ENCODE measurements at places on chromosomes 16 and 17.

DNA sequence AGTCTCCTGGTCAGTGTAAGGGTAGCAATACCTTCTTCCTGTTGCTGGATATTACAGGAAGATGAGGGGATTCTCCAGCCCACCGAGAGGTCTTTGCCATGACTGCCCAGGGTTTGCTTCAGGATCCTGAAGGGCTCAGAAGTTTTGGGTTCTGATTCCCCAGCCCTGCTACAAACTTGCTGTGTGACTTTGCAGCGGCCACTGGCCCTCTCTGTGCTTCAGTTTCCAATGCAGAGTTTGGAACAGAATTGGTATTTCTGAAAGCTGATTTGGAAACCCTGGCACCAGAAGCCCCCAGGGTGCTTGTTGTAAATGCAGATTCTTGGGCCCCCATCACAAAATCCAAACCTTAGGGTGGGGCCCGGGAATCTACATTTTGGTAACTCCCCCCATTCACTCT is 14.7 kb downstream of the KCNG4 start:
- no peak for DNase-seq

GRCh38 chr16:4733747-4734062 is 366 bp downstream of the ANKS3 start:
- DNase-seq, result peak; percentile 32

- no peak for DNase-seq
Measured at GRCh38 chr17:10208604-10209193, 10.3 kb upstream of the GAS7 start.

DNA sequence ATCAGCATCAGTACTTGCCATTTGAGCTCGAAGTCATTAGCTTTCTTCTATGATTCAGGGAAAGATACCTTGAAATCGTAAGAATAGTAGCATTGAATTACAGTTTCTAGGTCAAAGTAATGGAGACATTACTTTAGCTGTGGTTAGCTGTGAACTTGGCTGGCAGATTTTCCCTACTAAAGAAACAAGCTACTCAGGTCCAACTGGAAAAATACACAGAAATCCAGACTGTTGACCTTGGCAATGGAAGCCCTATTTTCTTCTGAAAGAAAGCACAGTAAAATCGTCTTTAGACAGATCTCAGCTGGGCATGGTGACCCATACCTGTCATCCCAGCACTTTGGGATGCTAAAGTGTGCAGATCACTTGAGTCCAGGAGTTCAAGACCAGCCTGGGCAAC is 13.4 kb upstream of the DNAJA2 start:
- no peak for DNase-seq

GRCh38 chr17:31339906-31340661 is 18.7 kb upstream of the EVI2A start:
- no peak for DNase-seq

GRCh38 chr17:32742681-32743538 is 134.0 kb downstream of the MYO1D start:
- no peak for DNase-seq

DNA sequence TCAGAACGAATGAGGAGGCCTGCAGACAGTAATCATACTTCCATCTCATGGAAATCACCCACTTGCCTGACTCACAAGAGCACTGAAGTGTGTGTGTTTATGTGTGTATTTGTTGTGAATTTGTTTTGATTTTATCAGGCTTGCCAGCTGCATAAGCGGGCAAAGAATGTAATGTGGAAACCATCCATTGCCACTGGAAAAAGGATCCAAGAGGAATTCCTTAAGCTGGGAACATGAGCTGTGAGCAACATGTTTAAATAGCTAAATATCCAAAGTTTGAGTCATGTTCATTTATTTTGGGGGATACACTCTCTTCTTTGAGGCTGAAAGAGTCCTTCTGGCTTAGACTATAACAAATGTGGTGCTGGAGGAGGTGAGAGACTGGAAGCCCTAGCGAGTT is 198.4 kb upstream of the TBX2 start:
- DNase-seq, result no peak

- no peak for DNase-seq
Measured at GRCh38 chr16:80080287-80080851, 460.4 kb upstream of the DYNLRB2 start.

GRCh38 chr17:4267402-4267801 is 3.6 kb upstream of the ANKFY1 start:
- no peak for DNase-seq

- DNase-seq, result no peak
Measured at GRCh38 chr17:19304209-19304608, 58.3 kb downstream of the B9D1 start.

- DNase-seq, result no peak
Measured at GRCh38 chr17:7016418-7016817, 4.0 kb downstream of the RNASEK start.

DNA sequence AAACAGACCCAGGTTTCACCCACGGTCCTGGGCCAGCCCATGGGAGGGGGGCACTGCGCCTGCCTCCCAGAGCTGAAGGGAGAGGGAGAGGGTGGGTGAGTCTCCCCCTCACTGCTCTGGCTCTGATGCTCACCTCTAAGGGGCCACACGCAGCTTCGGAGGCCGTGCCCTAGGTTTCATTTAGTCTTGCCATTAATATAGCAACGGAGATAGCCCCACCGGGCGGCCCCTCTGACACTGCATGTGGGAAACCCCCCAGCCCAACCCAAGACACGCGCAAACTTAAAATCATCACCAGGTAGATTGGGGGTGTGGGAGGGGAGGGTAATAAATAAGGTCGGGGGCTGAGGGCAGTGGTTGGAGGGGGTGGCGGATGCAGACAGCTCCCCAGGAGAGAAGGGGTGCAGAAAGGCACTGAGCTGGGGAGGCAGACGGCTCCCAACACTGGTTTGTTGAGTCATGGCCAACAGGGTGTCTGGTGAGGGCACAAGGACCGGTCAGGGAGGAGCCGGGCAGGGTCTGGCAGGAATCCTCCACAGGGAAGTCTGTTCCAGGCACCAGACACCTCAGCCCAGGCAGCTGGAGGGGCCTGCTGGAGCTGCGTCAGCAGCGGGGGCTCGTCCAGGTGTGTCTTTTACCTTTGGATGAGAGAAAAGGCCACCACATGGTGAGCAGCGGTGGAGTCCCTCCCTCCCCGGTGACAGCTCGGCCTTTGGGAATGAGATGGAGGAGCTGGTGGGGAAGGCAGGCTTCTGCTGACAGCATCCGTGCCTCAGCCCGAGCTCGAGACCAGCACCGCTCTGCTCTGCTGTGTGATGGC is 32.0 kb upstream of the DOC2B start:
- DNase-seq, result no peak

- no peak for DNase-seq
Measured at GRCh38 chr16:28592511-28592910, 4.3 kb downstream of the SULT1A2 start.

DNA sequence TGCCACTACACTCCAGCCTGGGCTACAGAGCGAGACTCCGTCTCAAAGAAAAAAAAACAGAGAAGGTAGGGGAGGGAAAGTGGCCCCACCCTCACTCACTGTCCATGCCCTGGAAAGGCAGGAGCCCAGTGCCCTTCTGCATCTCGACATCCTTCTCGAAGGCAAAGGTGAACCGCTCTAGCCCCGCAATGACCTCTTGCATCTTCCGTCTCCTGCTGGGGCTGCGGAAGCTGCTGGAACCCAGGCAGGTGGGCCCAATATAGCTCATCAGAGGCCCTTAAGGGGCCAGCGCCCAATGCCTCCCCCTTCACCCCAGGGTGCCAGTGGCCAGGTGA is at the start of gene CPSF4L:
Gene CPSF4L, minus strand, starts transcription at position 264 of the 335 bp plus-strand sequence. Its CDS starts 62 bp downstream, at position 202.
- no peak for DNase-seq

DNA sequence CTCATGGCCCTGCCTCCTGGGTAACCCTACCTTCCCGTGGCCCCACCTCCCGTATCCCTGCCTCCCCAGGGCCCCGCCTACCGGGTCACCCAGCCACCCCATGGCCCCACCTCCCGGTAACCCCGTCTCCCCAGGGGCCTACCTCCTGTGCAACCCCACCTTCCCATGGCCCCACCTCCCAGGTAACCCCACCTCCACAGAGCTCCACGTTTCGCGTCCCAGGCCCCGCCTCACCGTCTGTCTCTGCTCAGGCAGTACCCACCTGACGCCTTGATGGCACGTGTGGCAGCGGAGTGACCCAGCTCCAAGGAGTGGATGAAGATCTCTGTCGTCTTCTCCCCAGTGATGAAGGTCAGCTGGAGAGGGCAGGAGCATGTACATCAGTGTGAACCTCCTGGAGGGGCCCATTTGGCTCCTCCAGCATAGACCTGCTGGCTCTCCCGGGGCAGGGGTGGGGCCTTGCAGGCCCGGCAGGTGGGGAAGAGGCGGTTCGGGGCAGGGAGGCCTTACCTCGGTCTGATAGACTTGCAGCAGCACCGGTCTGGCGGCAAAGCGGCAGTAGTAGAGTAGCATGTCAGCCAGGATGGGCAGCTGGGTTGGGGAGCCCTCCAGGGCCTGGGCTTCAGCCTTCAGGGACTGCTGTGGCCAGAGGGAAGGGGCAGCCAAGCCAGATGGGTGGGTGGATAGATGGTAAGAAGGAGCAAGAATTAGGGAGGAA is 18.7 kb upstream of the PIK3R6 start:
- no peak for DNase-seq

DNA sequence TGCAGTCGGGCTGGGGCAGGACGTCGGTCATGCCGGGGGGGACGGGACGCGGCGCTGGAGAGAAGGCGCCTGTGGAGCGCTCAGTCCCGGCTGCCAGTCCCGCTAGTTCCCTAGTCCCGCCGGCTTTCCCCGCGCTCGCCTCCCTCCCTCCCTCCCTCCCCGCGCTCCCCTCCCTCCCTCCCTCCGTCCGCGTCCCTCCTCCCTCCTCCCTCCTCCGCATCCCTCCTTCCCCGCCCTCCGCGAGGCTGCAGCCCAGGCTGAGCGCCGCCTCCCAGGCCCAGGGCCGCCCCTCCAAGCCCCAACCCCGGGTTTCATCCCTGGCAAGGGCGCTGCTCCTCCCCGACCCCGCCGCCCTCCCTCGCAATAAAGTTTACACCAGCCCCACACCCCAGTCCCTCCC is 34.8 kb downstream of the TIMM22 start:
- DNase-seq, result no peak

- DNase-seq, result no peak
Measured at GRCh38 chr16:81070979-81071378, 6.1 kb downstream of the C16orf46 start.

DNA sequence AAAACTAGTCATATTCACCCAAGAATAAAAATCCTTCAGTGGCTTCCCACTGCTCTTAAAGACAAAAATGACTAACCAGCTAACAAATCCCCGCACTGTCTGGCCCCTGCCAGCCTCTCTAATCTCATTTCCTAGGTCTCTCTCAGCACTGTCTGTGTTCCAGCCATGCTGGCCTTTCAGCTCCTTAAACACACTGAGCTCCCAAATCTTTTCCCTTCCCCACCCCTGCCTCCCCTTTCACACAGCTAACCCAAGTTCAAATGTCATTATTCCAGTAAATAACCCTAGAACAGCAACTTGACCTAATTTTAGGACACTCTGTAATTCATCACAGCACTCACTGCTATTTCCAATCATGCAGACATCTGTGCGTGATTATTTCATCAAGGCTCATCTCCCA is 7.8 kb downstream of the SHCBP1 start:
- no peak for DNase-seq

DNA sequence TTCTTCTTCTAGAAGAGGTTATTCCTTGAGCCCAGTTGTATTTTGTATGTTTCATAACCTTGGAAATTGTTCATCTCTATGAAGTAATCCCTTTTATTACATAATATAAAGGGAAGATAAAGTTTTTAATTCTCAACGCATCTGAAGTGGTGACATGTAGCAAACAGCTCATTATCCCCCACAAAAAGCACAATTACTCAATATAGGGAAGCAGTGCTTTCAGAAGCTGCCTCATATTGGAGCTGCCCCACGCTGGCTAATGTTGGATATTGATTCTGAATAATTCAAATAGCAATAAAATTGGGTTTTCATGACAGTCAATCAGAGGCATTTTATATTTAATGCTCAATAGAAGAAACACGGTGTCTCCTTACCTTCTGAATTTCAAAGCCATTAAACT is 604.3 kb upstream of the RBFOX1 start:
- no peak for DNase-seq

DNA sequence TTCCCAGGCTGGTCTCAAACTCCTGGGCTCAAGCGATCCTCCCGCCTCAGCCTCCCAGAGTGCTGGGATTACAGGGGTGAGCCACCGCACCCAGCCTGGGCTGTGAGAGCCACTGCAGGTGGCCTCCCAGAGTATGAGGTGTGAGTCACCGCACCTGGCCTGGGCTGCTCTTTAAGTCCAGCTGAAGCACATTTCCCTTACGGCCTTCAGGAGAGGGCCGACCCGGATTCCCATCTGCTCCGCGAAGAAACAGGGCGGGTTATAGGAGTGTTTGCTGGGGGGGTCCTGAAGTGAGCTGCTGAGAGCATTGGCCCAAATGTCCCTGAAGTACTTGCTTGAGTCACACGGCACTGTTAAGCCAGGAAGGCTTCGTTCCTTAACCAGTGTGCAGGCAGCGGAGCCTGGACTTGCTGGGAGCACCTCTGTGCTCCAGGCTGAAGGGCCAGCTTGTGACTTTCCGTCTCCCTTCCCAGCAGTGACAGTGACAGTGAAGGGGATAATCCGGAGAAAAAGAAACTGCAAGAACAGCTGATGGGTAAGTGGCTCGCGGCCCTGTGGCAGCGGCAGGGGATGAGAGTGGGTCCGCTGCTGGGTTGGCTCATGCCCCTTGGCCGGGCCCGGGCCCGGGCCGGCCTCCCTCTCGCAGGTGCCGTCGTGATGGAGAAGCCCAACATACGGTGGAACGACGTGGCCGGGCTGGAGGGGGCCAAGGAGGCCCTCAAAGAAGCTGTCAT is 7.2 kb downstream of the VPS4A start:
- DNase-seq, result no peak

DNA sequence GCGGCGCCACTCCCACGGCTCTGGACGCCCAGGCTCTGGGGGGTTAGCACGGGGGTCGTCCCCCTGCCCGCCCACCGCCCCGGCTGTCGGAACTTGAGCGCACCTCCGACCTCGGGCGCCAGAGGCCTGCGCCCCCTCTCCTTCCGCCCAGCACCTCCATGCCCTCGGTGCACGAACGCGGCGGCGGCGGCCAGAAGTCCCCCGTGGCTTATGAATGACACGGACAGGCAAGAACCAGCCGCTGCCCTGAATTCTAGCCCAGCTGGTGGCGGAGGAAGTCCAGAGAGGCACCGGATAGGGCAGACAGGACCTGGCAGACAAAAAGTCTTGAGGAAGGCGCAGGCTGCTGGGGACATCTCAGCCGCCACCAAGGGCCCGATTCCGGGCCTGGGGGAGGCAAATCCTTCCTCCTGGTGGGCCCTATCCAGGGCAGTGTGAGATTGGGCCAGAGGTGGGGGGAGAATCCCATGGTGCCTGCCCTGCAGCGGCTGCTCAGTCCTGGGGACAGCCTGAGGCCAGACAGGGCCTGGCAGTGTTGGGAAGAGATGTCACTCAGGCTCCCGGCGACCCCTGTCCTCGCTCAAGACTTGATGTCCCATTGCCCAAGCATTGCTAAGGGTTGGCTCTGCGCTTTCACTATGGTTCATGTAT is 897 bp upstream of the CYGB start:
- no peak for DNase-seq

DNA sequence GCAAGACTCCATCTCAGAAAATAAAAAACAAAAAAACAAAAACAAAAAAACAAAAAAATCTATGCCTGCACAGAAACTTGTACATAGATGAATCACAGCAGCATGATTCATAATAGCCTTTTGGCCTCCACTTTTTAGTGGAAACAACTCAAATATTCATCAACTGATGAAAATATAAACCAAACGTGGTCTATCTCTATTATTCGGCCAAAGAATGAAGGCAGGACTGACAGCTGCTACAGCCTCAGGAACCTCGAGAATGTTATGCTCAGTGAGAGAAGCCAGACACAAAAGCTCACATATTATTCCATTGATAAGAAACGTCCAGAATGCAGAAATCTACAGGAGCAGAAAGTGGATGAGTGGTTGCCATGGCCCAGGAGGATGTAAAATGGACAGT is 19.8 kb downstream of the PPL start:
- no peak for DNase-seq

All from activated CD4-positive, alpha-beta T cell treated with anti-CD3 and anti-CD28 coated beads for 4 hours (primary cell).